ENCODE measurements at places on chromosomes 4 and X.

DNA sequence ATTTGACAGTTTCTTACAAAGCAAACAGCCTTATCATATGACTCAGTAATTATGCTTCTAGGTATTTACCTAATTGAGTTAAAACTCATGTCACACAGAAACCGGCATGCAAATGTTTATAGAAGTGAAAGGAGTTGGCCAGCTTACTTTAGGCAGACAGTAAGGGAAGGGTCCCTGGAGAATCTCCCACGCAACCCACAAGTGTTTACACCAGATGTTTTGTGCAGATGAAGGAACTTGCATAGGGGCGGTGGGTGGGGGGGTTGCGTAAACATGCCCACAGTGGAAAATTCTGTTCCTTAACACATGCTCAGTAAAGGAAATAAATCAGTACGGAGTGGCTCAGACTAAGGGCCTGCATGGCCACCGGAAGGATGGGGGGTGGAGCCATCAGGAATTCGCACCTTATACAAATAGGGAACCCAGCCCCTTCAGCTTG, 330.5 kb upstream of the AADAT start:
- DNase-seq: no peak

DNA sequence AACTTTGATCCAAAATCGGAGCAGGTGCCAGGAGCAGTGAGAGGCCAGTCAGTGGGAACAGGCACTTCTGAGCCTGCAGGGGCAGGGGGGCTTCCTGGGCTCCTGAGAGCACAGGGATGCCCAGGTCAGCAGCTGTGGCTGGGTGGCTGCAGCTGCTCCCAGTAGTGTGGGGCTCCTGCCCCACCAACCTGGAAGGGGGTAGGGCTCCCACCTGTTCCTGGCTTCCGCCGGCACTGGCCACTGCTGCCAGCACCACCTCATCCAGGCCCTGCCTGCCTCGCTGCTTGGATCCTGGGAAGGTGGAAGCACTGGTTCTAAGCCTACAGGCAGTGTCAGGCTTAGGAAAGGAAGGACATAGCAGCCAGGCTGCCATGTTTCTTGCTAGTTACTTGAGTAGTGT, 18.6 kb downstream of the GRK4 start:
- no peak for DNase-seq

- DNase-seq: peak; percentile 90
These were observed 24.1 kb upstream of the WFS1 start for GRCh38 chr4:6245246-6246169.

GRCh38 chr4:54745031-54745770, 87.4 kb downstream of the KIT start:
- no peak for DNase-seq

- DNase-seq: no peak
These were observed 303.7 kb upstream of the MAGEB2 start for GRCh38 chrX:29911673-29912072.

GRCh38 chrX:1475881-1476280, 23.2 kb upstream of the ASMTL start:
- no peak for DNase-seq

DNA sequence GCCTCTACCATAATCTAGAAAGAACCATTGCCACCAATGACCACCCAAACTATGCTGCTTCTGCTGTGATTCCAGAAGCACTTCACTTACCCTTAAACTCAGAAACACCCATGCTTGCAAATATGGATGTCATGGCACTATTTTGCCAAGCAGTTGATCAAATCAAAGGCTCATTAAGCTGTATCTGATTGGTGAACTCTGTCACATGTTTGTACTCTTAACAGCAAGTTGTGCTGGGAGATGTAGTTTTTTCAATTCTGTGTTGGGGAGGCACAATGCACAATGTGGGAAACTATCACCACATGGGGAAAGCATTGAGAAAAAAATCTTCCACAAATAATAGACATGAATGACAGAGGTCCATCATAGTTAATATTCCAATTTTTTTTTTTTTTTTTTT, 19.2 kb upstream of the SPCS3 start:
- no peak for DNase-seq

DNA sequence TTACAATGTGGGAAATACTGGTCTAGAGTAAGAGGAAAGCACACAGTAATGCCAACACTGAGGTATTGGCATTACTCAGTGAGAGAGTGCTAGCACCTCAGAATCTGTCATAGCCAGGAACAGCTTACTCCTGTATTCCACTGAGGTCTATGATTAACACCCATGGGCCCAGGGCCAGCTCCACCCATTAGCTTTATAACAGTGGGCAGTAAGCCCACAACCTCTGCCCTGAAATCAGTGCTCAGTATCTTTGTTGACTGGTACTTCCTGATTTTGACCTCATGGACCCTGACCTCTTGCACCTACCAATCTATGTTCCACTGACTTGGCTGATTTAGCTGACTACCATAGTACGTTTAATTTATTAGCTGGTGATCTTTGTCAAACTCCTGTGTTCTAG, 56.1 kb downstream of the LANCL3 start:
- no peak for DNase-seq

DNA sequence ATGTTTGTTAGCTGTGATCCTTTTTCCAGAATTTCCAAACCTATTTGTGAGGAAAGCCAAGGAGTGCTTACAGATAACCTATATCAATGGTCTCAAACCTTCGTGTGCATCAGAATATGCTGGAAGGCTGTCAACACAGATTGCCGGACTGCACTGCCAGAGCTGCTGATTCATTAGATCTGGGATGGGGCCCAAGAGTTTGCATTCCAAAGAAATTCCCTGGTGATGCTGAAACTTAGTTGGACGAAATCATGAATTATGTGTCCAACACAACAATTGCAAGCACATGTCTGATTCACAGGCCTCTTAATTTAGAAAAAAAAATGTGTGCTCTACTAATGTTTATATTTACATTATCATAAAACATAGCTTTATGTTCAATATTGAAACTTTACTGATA, 544.0 kb upstream of the AMOT start:
- DNase-seq: no peak

DNA sequence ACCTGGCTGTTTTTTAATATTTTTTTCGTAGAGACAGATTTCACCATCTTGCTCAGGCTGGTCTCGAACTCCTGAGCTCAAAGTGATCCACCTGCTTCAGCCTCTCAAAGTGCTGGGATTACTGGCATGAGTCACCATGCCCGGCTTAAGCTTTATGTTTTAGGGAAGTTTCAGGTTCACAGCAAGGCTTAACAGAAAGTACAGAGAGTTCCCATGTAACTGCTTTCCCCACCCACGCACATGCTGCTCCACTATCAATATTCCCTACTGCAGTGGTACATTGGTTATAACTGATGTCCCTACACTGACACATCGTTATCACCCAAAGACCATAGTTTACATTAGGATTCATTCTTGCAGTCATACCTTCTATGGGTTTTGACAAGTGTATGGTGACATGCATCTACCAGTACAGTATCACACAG, 62.7 kb downstream of the PRPS1 start:
- no peak for DNase-seq

DNA sequence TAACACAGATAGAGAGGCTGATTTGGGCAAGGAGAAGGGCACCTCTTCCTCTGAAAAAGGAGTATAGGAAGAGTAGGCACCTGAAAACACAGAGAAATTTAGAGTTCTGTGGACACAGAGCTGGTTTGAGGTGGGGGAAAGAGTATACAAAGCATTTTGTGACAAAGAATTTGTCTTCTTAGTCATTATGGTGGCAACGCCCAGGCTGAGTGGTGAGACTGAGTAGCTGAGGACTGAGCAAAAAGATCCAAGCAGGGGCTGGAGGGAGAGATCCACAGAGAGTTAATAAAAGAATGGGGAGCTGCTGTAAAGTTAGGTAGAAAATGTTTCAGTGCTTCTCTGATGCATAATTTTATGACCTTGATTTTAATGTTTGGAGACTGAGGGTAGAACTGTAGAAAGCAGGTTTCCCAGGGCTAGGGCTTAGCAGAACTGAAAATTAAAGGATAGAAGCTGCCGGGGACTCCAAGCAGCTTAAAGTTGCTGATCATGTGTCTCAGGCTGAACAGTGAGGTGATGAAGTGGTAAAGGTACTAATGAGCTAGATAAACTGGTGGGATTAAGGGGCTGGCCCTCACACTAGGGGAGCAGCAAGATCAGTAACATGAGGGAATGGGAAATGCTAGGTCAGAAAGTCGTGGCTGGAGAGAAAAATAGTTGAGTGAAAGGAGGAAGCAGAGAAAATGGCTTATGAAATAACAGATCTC, 118.9 kb downstream of the CEP44 start:
- no peak for DNase-seq

DNA sequence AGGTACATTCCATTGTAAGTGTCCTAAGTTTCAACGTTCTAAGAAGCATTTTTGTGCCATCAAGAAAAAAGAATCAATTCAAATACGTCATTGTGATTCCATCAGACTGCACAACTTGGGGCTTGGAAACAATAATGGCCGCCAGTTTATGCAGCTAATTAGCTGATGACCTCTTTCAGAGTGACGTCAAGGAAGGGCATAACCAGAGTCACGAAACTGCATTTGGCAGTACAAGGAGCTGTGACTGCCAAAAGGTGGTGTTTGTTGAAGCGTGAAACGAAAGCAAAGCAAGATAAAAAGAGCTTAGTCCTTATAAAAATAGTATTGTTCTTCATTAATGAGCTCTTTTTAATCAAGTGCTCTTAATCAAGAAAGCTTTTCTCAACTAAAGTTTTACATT, 81.1 kb upstream of the SH3RF1 start:
- DNase-seq: no peak

DNA sequence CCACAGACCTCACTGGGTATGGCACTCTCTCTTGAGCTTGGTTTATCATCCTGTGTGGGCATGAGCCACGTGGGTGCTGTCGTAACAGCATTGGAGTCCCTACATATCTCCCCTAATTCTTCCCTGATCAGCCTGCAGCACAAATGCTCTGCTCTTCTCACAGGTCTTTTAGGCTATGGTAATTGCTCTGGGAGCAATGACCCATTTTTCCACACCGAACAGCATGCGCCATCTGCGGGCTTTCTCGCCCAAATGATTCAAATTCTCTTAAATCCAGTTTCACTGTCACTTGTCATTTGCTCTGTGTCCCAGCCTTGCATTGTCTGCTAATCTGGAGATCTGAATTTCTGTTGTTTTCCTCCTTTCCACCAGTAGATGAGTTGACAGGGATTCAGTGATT, 48.9 kb upstream of the GATB start:
- DNase-seq: no peak

GRCh38 chrX:41722214-41722613, 1.8 kb upstream of the GPR82 start:
- no peak for DNase-seq

GRCh38 chrX:40147971-40148370, 50.2 kb upstream of the BCOR start:
- no peak for DNase-seq

DNA sequence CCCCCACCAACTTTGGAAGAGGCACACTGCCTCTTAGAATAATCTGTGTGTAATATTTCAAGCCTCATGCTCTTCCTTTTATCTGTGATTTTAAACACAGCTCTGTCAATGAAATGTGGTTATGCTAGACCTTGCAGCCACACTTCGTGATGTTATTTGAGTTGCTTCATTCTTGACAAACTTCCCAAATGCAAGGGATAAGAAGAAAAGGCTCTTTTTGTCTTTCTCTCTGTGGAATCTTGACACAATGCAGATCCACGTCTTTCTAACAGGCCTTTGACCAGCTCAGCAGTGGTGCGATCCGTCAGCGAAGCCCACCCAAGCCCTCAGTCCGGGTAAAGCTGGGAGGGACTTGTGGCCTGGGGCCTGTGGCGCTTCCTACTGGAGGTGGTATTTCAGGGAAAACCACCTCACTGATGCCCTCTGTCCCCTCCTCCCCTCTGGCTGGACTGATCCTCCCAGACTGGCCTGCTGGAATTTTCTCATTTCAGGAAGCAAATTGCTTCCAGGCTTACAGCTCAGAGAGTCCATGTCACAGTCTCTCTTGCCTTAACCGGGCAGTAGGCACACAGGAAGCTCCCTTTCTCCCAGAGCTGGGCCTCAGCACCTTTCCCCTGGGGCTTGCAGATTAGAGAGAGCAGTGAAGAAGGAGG, 19.5 kb upstream of the CCKAR start:
- no peak for DNase-seq

GRCh38 chrX:140034916-140035315, 69.6 kb upstream of the CXorf66 start:
- DNase-seq: no peak

- DNase-seq: no peak
These were observed 5.3 kb upstream of the PYURF start for GRCh38 chr4:88528861-88529260.

DNA sequence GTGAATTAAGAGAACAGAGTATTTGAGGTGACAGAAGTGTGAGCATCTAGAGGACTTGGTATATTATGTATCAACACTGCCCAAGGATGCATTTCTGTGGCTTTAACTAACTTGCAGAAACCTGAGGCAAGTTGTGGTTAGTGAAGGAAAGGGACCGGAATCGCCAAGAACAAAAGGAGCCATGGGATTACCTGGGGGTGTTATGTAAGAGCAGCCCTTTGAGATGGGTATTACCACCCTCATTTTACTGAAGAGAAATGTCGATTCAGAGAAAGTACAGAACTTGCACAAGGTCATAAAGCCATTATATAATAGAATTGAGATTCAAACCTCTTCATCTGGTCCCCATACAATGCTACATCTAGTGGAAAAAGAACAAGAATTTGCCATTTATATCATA, 14.3 kb downstream of the TENM3 start:
- no peak for DNase-seq

DNA sequence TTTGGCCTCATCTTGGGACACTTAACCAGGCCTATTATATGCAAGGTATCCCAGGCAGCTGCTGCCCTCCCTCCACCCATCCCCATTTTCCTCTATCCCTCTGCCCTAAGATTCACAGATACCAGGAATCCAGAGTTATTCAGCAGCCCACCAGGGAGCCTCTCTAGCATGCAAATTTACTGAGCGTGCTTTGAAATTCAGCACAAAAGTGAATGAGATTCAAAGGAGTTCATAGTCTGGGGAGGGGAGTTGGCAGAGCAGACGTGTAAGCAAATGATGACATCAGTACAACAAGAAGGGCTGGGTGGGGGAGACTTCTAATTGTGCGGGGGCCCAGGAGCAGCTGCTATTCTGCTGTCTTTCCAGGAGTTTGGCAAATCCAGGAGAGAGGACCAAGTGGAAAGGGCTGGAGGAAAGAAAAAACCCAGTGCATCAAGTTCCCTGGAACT, 1.7 kb upstream of the MTM1 start:
- no peak for DNase-seq

DNA sequence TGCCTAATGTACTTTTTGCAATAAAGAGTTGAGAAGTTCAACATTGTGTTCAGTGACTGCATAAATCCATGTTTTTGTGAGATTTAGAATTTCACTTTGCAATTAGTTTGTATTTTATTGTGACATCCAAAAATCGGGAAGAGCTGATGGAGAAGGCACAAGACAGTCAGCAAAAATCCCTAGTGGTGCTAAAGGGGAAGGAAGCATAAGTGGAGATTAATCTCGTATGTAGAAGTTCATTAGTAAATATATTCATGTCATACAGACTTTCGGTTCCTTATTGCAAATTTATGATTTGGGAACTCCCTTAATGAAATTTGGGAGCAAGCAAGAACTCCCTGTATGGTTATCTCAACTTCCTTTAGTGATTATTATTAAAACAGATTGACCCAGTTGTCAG, 57.8 kb upstream of the SLC39A8 start:
- DNase-seq: no peak
